ENCODE measurements at places on chromosomes 1 and 21.

GRCh38 chr1:68974447-68974846, 477.6 kb upstream of the DEPDC1 start:
- DNase-seq: no peak

- no peak for DNase-seq
These were observed 124.5 kb downstream of the TBX15 start for GRCh38 chr1:118863688-118864087.

GRCh38 chr1:31564606-31564989, 11.7 kb upstream of the TINAGL1 start:
- no peak for DNase-seq

GRCh38 chr21:37546299-37546908, 179.8 kb downstream of the DYRK1A start:
- no peak for DNase-seq

- no peak for DNase-seq
These were observed 2.4 kb downstream of the PGLYRP4 start for GRCh38 chr1:153346077-153346723.

DNA sequence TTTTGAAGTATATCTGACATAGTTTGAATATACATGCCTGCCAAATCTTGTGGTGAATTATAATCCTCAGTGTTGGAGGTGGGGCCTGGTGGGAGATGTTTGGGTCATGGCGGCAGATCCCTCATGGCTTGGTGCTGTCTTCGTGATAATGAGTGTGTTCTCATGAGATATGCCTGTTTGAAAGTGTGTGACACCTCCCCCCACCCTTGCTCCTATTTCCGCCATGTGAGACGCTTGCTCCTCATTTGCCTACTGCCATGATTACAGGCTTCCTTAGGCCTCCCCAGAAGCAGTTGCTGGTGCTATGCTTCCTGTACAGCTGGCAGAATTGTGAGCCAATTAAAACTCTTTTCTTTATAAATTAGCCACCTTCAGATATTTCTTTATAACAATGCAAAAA, 436.6 kb upstream of the BEND5 start:
- DNase-seq: no peak

GRCh38 chr1:5857508-5858090, 134.6 kb downstream of the NPHP4 start:
- no peak for DNase-seq

GRCh38 chr1:197778366-197778945, 3.2 kb upstream of the DENND1B start:
- no peak for DNase-seq

DNA sequence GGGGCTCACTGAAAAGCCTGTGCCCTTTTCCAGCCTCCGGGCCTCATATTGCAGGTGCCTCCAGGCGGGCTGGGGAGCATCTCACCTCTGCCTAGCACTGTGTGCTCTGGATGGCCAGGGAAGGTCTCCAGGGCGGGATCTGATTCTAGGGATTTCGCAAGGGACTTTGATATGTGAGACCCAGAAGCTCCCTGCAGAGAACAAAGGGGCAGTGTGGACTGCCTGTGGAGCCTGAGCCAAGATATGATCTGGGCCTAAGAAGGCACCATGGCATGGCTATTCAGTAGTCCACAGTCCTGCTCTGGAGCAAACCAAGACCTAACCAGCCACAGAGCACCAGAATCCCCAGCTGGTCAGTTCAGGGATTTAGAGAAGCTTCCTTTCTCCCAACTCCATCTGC, 157.2 kb downstream of the ST6GALNAC5 start:
- no peak for DNase-seq

DNA sequence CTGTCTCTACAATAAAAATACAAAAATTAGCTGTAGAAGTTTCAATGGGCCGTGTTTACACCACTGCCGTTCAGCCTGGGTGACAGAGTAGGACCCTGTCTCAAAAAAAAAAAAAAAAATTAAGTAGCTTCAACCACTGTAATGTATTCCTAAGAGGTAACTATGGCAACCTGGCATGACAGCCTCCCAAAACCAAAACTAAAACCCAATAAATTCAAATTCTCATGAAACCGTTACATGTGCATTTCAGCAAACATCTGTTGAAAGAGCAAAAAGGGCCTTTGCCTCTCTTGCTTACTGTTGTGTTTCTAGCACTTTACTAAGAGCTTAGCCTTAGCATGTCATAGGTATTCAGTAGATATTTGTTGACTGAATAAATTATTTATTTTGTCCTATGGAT, 33.5 kb downstream of the ODR4 start:
- DNase-seq: no peak

GRCh38 chr21:28604946-28605537, 387.6 kb downstream of the LTN1 start:
- no peak for DNase-seq

GRCh38 chr21:38525454-38525853, 27.2 kb upstream of the ERG start:
- no peak for DNase-seq

- DNase-seq: no peak
These were observed 31.7 kb upstream of the FNBP1L start for GRCh38 chr1:93416183-93416582.

DNA sequence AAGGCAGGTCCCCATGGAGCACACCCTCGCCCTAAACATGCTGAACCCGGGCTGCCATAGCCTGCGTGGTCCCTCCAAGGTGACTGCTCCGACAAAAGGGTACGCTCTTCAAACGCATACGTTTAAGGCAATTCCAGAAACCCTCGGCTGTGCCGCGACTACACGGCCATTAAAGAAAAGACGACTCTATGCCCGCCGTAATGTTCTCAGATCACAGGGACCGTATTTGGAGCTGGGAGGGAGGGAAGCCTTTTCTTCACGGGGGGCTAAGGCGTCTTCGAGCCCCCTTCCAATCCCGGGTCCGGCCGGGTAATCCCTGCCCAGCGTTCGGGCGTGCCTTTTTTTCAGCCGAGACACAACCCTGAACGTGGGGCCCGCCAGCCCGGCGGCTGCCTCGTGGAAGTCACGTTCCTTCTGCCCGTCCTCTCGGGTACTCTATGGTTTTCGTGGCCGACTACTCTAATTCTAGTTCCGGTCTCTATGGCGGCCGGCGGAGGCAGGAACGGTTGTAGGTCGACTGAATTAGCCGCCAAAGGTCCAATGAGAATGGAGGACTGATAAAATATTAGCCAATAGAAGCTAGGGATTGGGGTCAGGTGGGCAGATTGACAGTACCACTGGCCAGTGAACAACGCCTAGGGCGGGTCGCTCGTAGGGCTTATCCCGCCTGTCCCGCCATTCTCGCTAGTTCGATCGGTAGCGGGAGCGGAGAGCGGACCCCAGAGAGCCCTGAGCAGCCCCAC, at the start of gene YBX1:
YBX1 (plus strand) TSS at position 678 of the 743 bp plus-strand sequence. CDS start 148 bp downstream, outside the sequence.
- peak; percentile 75 for DNase-seq

DNA sequence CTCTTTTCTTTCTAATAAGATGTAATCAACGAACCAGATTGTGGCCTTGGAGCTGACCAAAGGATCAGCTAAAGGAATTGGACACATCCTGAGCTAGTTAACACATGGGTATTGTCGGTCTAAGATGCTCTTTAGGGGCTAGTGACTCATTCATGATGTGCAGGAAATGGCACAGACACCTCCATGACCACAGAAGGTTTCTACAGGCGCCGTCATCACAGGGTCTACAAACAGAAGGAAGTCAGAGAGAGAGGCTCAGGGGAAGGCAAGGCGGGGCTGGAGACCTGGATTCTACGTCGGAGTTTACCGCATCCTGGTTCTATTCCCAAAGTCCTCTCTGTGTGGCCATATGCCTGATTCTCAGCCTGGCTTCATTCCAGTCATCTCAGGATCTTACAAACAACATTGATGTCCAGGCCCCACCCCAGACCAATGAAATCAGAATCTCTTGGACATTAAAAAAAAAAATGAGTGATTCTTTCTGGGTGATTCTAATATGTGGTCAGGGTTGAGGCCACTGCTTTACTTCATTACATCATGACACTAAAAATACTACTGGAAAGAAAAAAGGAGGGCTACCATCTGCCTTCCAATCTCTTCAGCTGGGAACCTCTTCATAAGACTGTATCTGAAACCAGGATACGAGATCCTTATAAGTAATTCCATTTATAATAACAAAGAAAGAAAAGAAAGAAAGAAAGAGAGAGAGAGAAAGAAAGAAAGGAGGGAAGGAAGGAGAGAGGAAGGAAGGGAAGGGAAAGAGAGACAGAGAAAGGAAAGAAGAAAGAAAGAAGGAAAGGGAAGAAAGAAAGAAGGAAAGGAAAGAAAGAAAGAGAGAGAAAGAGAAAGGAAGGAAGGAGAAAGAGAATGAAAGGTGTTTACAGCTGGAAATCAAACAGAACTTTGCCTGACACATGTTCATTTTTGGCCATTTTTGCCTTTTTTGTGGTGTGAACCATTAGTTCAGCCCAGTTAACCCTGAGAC, 11.6 kb upstream of the KCNJ15 start:
- DNase-seq: peak; percentile 4

GRCh38 chr1:78250201-78250600, 204.4 kb downstream of the GIPC2 start:
- DNase-seq: no peak

DNA sequence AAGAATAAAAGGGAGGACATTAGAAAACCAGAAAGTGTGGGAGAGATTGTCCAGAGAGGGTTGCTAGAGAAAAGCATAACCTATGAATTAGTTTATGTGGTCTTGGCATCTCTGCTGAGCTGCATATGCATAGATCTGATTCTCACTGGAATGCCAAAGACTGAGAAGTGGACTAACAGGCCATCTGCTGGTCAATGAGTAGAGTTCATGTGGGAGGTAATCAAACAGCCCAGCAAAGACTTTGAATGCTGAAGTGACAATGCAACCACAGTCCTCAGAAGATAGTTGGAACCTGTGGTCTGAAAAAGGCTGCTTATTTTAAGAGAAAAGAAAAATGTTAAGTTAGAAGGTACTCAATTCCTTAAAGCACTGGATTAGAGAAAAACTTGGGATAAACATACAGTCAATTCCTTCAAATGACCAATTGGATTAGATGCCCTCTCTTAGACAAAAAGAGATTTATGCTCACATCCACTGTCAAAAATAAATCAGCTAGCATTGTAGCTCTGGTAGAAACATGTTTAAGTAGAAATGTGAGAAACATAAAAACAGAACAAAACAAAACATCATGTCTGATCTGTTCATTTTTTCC, 382.8 kb downstream of the AMY1C start:
- DNase-seq: no peak

DNA sequence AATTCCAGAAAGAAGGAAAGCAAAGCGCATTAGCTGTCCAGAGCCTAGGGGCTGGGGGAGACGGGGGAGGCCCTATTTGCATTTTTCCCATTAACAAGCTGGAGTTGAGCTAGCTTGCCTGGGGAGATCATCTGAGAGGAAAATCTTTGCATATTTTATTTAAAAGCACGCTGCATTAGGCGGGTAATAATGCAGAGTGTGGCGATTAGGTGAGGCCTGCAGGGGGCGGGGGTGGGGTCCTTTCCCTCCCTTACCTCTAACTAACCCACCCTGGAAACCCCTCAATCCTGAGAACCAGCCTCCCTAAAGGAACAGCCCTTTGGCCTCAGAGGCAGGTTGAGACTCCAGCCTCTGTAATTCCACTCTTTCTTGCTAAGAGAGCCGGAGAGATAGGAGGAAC, 16.2 kb downstream of the C1orf216 start:
- DNase-seq: no peak

DNA sequence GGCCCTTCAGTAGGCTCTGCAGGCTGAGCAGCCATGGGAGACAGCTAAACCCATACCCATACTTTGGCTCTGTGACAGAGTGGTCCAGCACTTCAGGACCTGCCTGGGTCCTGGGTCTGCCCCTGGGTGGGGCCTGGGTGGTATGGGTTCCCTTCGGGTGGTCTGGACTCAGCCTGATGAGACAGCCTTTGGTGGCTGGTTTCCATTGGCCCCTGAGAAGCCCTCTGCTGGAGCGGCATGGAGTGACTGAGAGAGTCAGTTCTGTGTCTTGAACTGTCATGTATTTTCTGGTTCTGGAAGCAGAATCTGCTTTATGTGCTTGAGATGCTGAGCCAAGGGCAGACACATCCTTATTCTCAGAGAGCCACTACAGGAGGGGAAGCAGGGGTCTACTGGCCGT, 31.3 kb upstream of the KCNA2 start:
- no peak for DNase-seq
